ENCODE measurements at places on chromosomes 4 and X. TPM values are rescaled to one million over a fixed set of nuclear protein-coding genes. Genes with fewer than 3 reads are reported as not detected.

The RIBC1 gene
- 1.1 TPM for total RNA-seq

The NPY2R gene
- 0.34 TPM for total RNA-seq

The SMR3B gene
- not detected for total RNA-seq

The RASGEF1B gene
- total RNA-seq, result 6.9 TPM

The PWWP3B gene
- total RNA-seq, result 0.52 TPM

The BMX gene
- total RNA-seq, result not detected

- H3K27me3 ChIP-seq, result peaks cover 18% of the 10 kb centered on the region
- no peak overlapping the region for H3K4me3 ChIP-seq
- no peaks in the 10 kb centered on the region for H3K36me3 ChIP-seq
- peaks cover 17% of the 10 kb centered on the region for H3K4me1 ChIP-seq
- DNase-seq, result no peak
- H3K27ac ChIP-seq, result no peak overlapping the region
These were observed 2.6 kb upstream of the DOCK11 start for GRCh38 chrX:118493016-118493415.

- peak; percentile 30 for DNase-seq
- no peak overlapping the region for H3K27ac ChIP-seq
- H3K27me3 ChIP-seq, result peaks cover 2% of the 10 kb centered on the region
- peaks cover 2% of the 10 kb centered on the region for H3K4me1 ChIP-seq
- H3K4me3 ChIP-seq, result no peak overlapping the region
These were observed 116.7 kb upstream of the TMEM164 start for GRCh38 chrX:109886122-109886761.

DNA sequence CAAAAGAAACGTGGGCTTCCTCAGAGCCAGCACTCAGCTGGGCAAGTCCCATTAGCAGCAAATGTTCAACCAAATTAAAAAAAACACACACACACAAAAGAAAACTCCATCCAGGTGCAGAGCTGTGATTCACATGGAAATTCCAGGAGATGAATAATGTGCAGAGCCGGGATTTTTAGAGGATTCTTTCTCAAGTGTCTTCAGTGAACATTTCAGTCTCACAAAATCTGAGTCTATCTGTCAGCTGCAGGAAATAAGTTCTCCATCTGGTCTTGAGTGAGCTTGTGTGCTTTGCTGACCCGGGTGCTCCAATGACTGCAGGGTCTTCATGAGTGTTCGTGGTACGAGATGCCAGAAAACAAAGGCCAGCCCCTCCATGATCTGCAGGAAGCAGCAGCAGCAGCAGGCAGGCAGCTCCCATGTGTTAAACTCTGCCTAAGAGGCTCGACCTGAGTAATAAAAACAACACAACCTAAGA, 44.3 kb downstream of the RASGEF1B start:
- DNase-seq, result peak; percentile 19
- peak overlapping the region; percentile 98 for H3K27ac ChIP-seq
- H3K4me1 ChIP-seq, result peaks cover 56% of the 10 kb centered on the region
- peaks cover 2% of the 10 kb centered on the region for H3K27me3 ChIP-seq
- peaks cover 10% of the 10 kb centered on the region for H3K36me3 ChIP-seq

DNA sequence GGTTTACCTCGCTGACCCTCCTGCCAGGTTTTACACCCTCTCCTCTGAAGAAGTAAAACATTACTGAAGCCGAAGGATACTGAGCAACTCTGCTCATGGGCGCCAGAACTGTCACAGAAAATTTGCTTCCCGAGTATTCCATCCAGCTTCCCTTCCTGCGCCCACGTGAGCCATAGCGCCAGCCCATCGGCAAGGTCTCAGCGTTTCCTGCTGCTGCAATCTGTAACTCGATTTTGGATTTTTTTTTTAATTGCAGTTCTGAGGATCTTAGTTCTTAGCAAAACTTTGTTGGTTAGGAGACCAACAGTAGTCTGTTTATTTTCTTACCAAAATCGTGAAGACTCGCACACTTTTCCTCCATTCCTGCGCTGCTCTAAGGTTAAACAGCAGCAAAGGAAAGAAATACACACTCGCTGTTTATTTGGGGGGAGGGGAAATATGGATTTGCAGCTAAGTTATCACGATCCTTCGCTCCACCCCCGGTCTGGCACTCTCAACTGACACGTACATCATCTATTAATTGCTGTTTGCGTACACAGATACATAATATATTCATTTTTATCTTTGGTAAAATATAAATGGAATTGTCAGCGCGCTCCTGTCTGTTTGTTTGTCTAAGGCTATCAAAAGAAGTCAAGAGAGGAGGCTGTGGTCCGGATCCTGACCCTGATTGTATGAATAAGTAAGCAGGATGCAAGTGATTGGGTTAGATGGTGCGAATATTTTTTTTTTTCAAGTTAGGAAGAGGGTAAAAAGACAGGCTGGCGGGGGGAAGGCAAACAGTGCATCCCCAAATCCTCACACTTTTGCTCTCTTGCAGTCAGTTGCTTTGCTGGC, at the start of gene TLL1:
TSS of gene TLL1 (plus strand) at position 777 of the 837 bp plus-strand sequence. CDS start 668 bp downstream, outside the sequence.
- peaks cover 59% of the 10 kb centered on the region for H3K27me3 ChIP-seq
- H3K4me1 ChIP-seq, result peaks cover 22% of the 10 kb centered on the region
- no peaks in the 10 kb centered on the region for H3K36me3 ChIP-seq
- peak within 1 kb of the TSS; percentile 82 for H3K4me3 ChIP-seq

DNA sequence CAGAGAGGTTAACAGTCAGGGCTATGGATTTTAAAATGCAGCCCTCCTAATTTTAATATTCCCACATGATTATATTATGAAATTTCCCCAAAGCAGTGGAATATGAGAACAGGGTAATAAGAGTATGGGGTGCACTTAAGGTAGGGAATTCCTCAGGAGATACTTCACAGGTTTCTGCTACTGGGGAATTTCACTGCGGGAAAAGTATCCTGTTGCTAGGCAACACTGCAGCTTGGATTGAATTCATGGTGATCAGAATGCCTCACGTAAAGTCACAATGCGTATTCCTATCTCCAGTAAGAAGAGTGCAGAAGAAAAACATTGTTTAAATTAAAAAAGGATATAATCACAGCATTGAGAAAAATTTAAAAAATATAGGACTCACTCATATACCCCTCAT, 398.1 kb upstream of the RPS6KA3 start:
- peak; percentile 12 for DNase-seq
- peaks cover 10% of the 10 kb centered on the region for H3K4me1 ChIP-seq
- H3K4me3 ChIP-seq, result no peak overlapping the region
- H3K36me3 ChIP-seq, result no peaks in the 10 kb centered on the region
- no peaks in the 10 kb centered on the region for H3K27me3 ChIP-seq

DNA sequence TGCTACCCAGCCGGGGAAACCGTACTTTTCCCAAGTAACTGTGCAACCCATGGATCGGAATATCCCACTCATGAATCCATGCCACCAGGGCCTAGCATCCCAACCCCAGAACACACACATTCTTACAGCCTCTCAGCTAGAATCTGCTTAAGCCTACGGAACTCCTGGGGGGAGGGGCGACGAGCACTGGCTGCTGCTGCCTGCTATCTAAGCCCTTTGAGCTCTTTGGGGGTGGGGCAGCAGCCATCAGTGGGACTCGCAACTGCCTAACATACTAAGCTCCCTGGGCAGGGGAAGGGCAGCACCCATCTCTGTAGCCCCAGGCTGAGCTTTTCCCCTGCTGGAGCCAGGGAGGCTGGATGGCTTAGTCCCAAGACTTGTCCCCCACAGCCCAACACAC, 28.6 kb downstream of the NUDT10 start:
- peaks cover 4% of the 10 kb centered on the region for H3K4me1 ChIP-seq
- no peak overlapping the region for H3K4me3 ChIP-seq
- no peak overlapping the region for H3K27ac ChIP-seq
- no peaks in the 10 kb centered on the region for H3K27me3 ChIP-seq

- peaks cover 4% of the 10 kb centered on the region for H3K4me1 ChIP-seq
- DNase-seq, result no peak
- no peaks in the 10 kb centered on the region for H3K27me3 ChIP-seq
- H3K4me3 ChIP-seq, result no peak overlapping the region
- H3K27ac ChIP-seq, result no peak overlapping the region
- no peaks in the 10 kb centered on the region for H3K36me3 ChIP-seq
These were observed 18.1 kb downstream of the CLTRN start for GRCh38 chrX:15646543-15646942.

- no peak for DNase-seq
- 0 out of 2 replicates have a peak, but pooled peaks cover 4% of the 10 kb centered on the region for H3K36me3 ChIP-seq
- peaks cover 5% of the 10 kb centered on the region for H3K27me3 ChIP-seq
- H3K4me3 ChIP-seq, result no peak overlapping the region
These were observed 31.9 kb downstream of the ADRA2C start for GRCh38 chr4:3797831-3798790.

GRCh38 chr4:61041527-61041926, 158.6 kb upstream of the ADGRL3 start:
- H3K4me1 ChIP-seq, result peaks cover 10% of the 10 kb centered on the region
- H3K36me3 ChIP-seq, result peaks cover 3% of the 10 kb centered on the region
- no peaks in the 10 kb centered on the region for H3K27me3 ChIP-seq
- H3K4me3 ChIP-seq, result no peak overlapping the region
- H3K27ac ChIP-seq, result peak overlapping the region; percentile 28

DNA sequence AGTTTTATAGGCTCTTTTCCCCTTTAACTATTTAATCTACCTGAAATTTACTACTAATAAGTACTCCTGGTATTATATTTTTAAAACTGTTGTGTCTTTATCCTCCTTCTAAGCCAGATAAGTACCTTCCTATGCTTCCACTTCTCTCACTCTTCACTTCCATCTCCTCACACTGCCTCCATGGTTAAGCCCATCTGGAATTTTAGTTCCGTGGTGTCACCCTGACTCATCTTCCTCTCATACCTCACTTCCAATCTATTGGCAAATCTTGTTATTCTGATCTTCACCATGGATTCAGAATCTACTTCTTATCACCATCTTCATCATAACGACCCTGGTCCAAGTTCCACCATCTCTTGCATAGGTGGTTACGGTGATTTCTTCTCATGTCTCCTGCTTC, 32.7 kb upstream of the DAPP1 start:
- no peaks in the 10 kb centered on the region for H3K36me3 ChIP-seq
- H3K4me1 ChIP-seq, result no peaks in the 10 kb centered on the region
- no peak overlapping the region for H3K4me3 ChIP-seq
- H3K27ac ChIP-seq, result no peak overlapping the region
- no peak for DNase-seq
- no peaks in the 10 kb centered on the region for H3K27me3 ChIP-seq

GRCh38 chrX:11640089-11640488, 25.6 kb downstream of the ARHGAP6 start:
- no peaks in the 10 kb centered on the region for H3K4me1 ChIP-seq
- no peak overlapping the region for H3K27ac ChIP-seq
- H3K27me3 ChIP-seq, result peaks cover 2% of the 10 kb centered on the region
- H3K36me3 ChIP-seq, result no peaks in the 10 kb centered on the region
- DNase-seq, result no peak
- H3K4me3 ChIP-seq, result no peak overlapping the region

- H3K4me1 ChIP-seq, result no peaks in the 10 kb centered on the region
- H3K36me3 ChIP-seq, result no peaks in the 10 kb centered on the region
- no peak overlapping the region for H3K4me3 ChIP-seq
These were observed 50.6 kb upstream of the ANKRD17 start for GRCh38 chr4:73309211-73309610.

DNA sequence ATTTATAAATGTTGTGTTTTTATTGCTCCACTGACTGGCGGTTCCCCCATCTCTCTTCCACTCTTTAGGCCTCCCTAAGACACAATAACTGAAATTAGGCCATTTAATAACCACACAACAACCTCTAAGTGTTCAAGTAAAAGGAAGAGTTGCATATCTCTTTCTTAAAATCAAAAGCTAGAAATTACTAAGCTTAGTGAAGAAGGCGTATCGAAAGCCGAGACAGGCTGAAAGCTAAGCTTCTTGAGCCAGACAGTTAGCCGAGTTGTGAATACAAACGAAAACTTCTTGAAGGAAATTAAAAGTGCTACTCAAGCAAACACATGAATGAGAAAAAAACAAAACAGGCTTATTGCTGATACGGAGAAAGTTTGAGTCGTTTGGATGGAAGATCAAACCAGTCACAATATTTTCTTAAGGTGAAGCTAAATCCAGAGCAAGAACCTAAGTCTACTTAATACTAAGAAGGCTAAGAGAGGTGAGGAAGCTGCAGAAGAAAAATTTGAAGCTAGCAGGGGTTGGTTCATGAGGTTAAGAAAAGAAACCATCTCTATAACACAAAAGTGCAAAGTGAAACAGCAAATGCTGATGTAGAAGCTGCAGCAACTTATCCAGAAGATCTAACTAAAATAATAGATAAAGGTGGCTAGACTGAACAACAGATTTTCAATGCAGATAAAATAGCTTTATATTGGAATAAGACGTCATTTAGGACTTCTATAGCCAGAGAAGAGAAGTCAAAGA, 194.0 kb upstream of the TTC29 start:
- no peaks in the 10 kb centered on the region for H3K36me3 ChIP-seq
- peaks cover 7% of the 10 kb centered on the region for H3K4me1 ChIP-seq
- no peak overlapping the region for H3K4me3 ChIP-seq
- DNase-seq, result no peak

DNA sequence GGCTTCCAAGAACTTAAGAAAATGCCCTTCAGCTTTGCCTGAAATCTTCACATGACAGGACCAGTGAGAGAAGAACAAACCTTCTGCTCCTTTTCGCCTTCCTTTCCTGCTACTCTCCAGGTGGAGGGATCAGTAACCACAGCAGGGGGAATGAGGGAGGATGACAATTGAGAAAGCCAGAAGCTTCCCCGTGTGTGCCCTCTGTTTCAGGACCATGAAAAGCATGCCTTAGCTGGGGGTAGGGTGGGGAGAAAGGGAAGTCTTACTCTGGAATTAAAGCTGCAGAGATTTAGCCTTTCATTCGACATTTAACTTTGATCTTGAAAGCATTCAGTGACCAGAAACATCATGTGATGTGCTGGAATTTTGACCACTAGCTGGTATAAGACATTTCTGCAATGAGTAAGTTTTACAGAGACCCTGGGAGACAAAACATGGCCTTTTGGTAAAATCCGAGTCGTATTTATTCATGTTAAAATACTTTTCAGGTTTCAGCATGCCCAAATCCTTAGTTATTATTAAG, 10.6 kb upstream of the PUDP start:
- no peak for DNase-seq
- no peaks in the 10 kb centered on the region for H3K27me3 ChIP-seq
- H3K4me1 ChIP-seq, result peaks cover 30% of the 10 kb centered on the region
- no peak overlapping the region for H3K27ac ChIP-seq
- no peak overlapping the region for H3K4me3 ChIP-seq

GRCh38 chr4:41957634-41958033, 22.4 kb downstream of the TMEM33 start:
- no peaks in the 10 kb centered on the region for H3K27me3 ChIP-seq
- DNase-seq, result no peak
- H3K4me1 ChIP-seq, result peaks cover 2% of the 10 kb centered on the region
- H3K27ac ChIP-seq, result no peak overlapping the region
- H3K36me3 ChIP-seq, result peaks cover 24% of the 10 kb centered on the region

DNA sequence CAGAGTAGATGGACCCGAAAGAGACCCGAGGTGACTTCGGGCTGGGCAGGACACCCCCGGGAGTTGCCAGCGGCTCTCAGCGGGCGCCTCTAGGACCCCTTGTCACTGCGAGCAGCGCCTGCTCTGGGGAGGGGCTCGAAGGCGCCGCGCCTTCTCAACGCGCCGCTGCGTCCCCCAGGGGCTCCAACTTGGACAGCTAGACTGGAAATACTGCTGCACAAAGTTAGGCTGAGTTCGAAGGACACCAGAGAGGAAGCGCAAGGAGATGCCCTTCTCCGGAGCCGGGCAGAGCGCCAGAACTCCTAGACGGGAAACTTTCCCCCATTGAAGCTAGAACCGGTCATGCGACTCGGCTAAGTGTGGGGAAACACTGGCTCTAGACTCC, 493 bp upstream of the KCNIP4 start:
- H3K27ac ChIP-seq, result no peak overlapping the region
- no peaks in the 10 kb centered on the region for H3K36me3 ChIP-seq
- peak overlapping the region; percentile 65 for H3K4me3 ChIP-seq
- peaks cover 44% of the 10 kb centered on the region for H3K27me3 ChIP-seq
- peaks cover 12% of the 10 kb centered on the region for H3K4me1 ChIP-seq
- no peak for DNase-seq

Measured in WTC11 (cell line).